ENCODE measurements at places on chromosomes 3 and 15. TPM values are rescaled to one million over a fixed set of nuclear protein-coding genes. Genes with fewer than 3 reads are reported as not detected.

DNA sequence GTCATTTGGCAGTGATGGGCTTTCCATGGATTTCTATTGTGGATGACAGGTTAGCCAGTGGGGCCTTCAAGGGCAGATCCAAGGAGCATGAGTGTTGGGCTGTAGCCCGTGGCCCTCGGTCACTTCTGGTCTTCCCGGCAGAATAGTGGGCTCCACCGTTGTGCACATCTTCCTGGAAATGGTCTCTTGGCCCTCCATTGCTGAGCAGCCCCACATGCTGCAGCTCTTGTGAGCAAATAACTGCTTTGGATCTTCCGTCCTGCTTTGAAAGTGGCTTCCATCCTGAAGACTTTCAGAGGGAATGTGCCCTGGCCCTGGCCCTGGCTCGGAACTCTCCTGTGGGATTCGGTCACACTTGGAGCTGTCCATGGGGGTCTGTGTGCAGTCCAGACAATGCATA, 102.8 kb downstream of the SNRPN start:
- peak; percentile 68 for DNase-seq
- H3K27ac ChIP-seq = no peak overlapping the region
- H3K4me1 ChIP-seq = no peaks in the 10 kb centered on the region
- no peaks in the 10 kb centered on the region for H3K27me3 ChIP-seq
- H3K4me3 ChIP-seq = no peak overlapping the region

- H3K27me3 ChIP-seq = no peaks in the 10 kb centered on the region
- H3K4me1 ChIP-seq = peaks cover 10% of the 10 kb centered on the region
- DNase-seq = no peak
- H3K36me3 ChIP-seq = no peaks in the 10 kb centered on the region
- no peak overlapping the region for H3K4me3 ChIP-seq
Measured at GRCh38 chr3:107979538-107979937, 111.3 kb downstream of the CD47 start.

GRCh38 chr3:36697229-36698001, 66.9 kb downstream of the DCLK3 start:
- H3K36me3 ChIP-seq = no peaks in the 10 kb centered on the region
- no peaks in the 10 kb centered on the region for H3K4me1 ChIP-seq
- DNase-seq = no peak
- no peak overlapping the region for H3K4me3 ChIP-seq
- no peaks in the 10 kb centered on the region for H3K27me3 ChIP-seq

- H3K36me3 ChIP-seq = no peaks in the 10 kb centered on the region
- no peak for DNase-seq
- H3K27me3 ChIP-seq = no peaks in the 10 kb centered on the region
- peak overlapping the region; percentile 53 for H3K4me3 ChIP-seq
- H3K4me1 ChIP-seq = peaks cover 43% of the 10 kb centered on the region
Measured at GRCh38 chr3:16179771-16180736, 5.6 kb downstream of the GALNT15 start.

DNA sequence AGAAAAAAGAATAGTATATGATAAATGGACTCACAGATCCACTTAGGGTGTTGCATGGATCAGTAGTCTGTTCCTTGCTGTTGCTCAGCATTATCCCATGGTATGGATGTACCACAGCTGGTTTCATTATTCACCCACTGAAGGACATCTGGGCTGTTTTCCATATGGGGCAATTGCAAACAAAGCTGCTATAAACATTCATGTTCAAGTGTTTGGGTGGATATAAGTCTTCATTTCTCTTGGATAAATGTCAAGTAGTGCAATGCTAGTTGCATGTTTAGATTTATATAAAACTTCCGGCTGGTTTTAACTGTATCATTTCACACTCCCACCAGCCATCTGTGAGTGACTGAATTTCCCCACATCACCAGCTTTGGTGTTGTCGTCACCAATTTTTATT, 137.7 kb downstream of the ASB7 start:
- no peak for DNase-seq
- H3K27me3 ChIP-seq = no peaks in the 10 kb centered on the region

The RIOX2 gene
- 36.5 TPM for total RNA-seq

The NR2F2 gene
- total RNA-seq = 12.7 TPM

All from suprapubic skin (tissue), 4 donors.